ENCODE measurements at places on chromosomes 3 and 15. TPM values are rescaled to one million over a fixed set of nuclear protein-coding genes. Genes with fewer than 3 reads are reported as not detected.
A peak's percentile ranks its signal among the peaks of the same experiment; 100 is the strongest.

IQCF5 gene
- total RNA-seq: not detected

GOLGA8F gene
- not detected for total RNA-seq

DLL4 gene
- total RNA-seq: 9.8 TPM

SCAMP5 gene
- total RNA-seq: 7.5 TPM

RASGRF1 gene
- total RNA-seq: 1.0 TPM

MOBP gene
- total RNA-seq: 0.20 TPM

LEKR1 gene
- total RNA-seq: 0.70 TPM

DNA sequence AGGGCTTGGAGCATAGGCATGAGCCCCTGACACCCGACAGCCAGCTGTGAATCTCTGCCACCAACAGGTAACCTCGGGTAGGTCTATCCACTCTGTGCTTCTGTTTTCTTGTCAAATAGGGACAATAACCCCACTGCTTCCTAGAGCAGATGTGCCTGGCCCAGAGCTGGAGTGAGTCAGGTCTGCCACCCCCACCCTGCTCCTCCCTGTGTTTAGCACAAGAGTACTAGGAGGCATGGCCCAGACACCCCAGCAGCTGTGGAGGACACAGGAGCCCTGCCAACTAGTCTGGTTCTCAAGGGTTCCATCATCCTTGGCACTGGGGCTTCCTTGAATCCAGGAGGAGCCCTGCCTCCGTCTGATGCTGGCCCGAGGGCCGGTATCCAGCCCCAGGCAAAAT lies 33.7 kb upstream of the TMEM115 start:
- H3K36me3 ChIP-seq: no peaks in the 10 kb centered on the region
- H3K4me3 ChIP-seq: no peak overlapping the region
- H3K4me1 ChIP-seq: no peaks in the 10 kb centered on the region
- no peaks in the 10 kb centered on the region for H3K27me3 ChIP-seq
- H3K27ac ChIP-seq: peak overlapping the region; percentile 16

GRCh38 chr15:38325648-38325990 lies 73.0 kb downstream of the SPRED1 start:
- H3K4me1 ChIP-seq: no peaks in the 10 kb centered on the region
- H3K4me3 ChIP-seq: no peak overlapping the region
- no peaks in the 10 kb centered on the region for H3K27me3 ChIP-seq
- DNase-seq: no peak
- peaks cover 18% of the 10 kb centered on the region for H3K36me3 ChIP-seq
- no peak overlapping the region for H3K27ac ChIP-seq

GRCh38 chr3:37443363-37444035 lies 269.1 kb upstream of the LRRFIP2 start:
- H3K4me1 ChIP-seq: no peaks in the 10 kb centered on the region
- no peak overlapping the region for H3K4me3 ChIP-seq
- no peaks in the 10 kb centered on the region for H3K27me3 ChIP-seq
- no peak for DNase-seq
- H3K27ac ChIP-seq: no peak overlapping the region
- H3K36me3 ChIP-seq: no peaks in the 10 kb centered on the region

- H3K4me3 ChIP-seq: no peak overlapping the region
- H3K4me1 ChIP-seq: peaks cover 16% of the 10 kb centered on the region
- no peak overlapping the region for H3K27ac ChIP-seq
- no peaks in the 10 kb centered on the region for H3K27me3 ChIP-seq
Measured at GRCh38 chr3:108602935-108603294, 13.4 kb downstream of the DZIP3 start.

GRCh38 chr3:11167590-11167989 lies 13.3 kb downstream of the HRH1 start:
- no peaks in the 10 kb centered on the region for H3K27me3 ChIP-seq
- no peaks in the 10 kb centered on the region for H3K36me3 ChIP-seq
- no peak overlapping the region for H3K4me3 ChIP-seq
- H3K4me1 ChIP-seq: peaks cover 10% of the 10 kb centered on the region
- no peak for DNase-seq

DNA sequence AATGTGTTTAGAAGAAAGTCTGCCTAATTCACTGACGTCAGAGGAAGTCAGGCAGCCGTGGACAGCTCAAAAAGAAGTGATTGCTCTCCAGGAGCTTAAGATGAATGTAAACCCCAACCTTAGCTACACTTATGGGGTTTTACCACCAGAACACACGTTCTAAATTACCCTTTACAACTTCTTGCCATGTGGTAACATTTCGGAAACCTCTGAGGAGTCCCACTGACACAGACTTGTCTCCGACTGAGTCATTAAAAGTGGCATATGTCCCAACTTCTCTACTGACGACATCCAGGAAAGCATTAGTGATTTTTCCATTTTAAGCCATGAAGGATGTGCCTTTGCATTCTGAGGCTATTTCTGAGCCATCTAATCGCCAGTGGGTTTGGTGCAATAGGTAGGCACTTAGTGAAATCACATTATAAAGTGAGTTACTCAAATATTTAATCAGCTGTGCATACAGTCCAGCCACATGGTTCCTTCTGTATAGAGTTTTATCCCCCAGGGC lies 32.4 kb downstream of the C2CD4A start:
- no peaks in the 10 kb centered on the region for H3K36me3 ChIP-seq
- no peak overlapping the region for H3K27ac ChIP-seq
- H3K4me1 ChIP-seq: no peaks in the 10 kb centered on the region
- no peaks in the 10 kb centered on the region for H3K27me3 ChIP-seq
- no peak for DNase-seq

DNA sequence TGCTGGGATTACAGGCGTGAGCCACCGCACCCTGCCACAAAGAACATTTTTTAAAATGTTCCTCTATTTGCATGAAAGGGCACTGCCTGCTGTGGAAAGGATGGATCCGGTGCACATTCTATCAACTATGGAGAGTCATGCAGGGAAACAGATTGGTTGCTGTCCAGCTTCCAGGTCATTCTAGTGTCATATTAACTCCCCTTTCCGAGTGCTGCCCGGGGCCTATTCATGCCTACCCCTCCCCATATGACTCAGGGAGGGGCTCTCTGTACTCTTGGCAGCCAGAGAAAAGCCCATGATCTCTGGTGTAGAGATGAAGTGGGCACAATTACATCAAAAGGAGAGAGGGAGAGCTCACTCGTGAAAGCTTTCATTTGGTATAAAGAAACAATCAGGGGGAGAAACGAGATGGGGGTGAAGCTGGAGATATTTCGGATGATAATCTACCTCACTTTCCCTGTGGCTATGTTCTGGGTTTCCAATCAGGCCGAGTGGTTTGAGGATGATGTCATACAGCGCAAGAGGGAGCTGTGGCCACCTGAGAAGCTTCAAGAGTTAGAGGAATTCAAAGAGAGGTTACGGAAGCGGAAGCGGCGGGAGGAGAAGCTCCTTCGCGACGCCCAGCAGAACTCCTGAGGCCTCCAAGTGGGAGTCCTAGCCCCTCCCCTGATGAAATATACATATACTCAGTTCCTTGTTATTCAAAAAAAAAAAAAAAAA lies 16.1 kb upstream of the AHSG start:
- H3K27ac ChIP-seq: no peak overlapping the region
- H3K36me3 ChIP-seq: no peaks in the 10 kb centered on the region
- no peaks in the 10 kb centered on the region for H3K27me3 ChIP-seq
- no peaks in the 10 kb centered on the region for H3K4me1 ChIP-seq
- no peak overlapping the region for H3K4me3 ChIP-seq

GRCh38 chr3:186340204-186340603 lies 21.8 kb downstream of the DGKG start:
- no peak for DNase-seq
- no peak overlapping the region for H3K27ac ChIP-seq
- H3K36me3 ChIP-seq: no peaks in the 10 kb centered on the region
- H3K4me3 ChIP-seq: no peak overlapping the region

DNA sequence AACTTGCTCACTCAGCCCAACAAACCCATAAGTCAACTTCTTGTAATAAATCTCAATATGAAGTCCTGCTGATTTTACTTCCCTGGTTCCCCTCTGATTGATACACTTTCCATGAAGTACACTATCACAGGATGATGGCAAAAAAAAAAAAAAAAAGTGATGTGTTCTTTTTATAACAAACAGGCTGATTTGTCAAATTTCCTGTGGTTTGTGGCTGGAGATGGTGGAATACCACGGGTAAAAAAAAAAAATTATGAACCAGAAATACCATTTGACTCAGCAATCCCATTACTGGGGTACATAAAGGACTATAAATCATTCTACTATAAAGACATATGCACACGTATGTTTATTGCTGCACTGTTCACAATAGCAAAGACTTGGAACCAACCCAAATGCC lies 10.7 kb upstream of the SERPINI2 start:
- H3K4me3 ChIP-seq: no peak overlapping the region
- H3K36me3 ChIP-seq: no peaks in the 10 kb centered on the region
- DNase-seq: no peak

GRCh38 chr3:15428539-15428938 lies 1.1 kb downstream of the EAF1 start:
- DNase-seq: no peak
- H3K4me3 ChIP-seq: peak overlapping the region; percentile 96
- H3K27ac ChIP-seq: peak overlapping the region; percentile 83
- no peaks in the 10 kb centered on the region for H3K27me3 ChIP-seq

- H3K27me3 ChIP-seq: no peaks in the 10 kb centered on the region
- no peaks in the 10 kb centered on the region for H3K4me1 ChIP-seq
- H3K27ac ChIP-seq: no peak overlapping the region
- DNase-seq: peak; percentile 46
- no peak overlapping the region for H3K4me3 ChIP-seq
Measured at GRCh38 chr3:10553591-10554235, 48.3 kb upstream of the ATP2B2 start.

GRCh38 chr15:60695713-60696522 lies 217.0 kb upstream of the ICE2 start:
- no peak overlapping the region for H3K4me3 ChIP-seq
- no peak for DNase-seq
- H3K27me3 ChIP-seq: no peaks in the 10 kb centered on the region
- no peaks in the 10 kb centered on the region for H3K36me3 ChIP-seq

GRCh38 chr15:60424006-60424405 lies 26.2 kb upstream of the ANXA2 start:
- peaks cover 14% of the 10 kb centered on the region for H3K36me3 ChIP-seq
- no peak for DNase-seq
- H3K4me3 ChIP-seq: no peak overlapping the region
- no peaks in the 10 kb centered on the region for H3K4me1 ChIP-seq
- H3K27ac ChIP-seq: no peak overlapping the region
- no peaks in the 10 kb centered on the region for H3K27me3 ChIP-seq

DNA sequence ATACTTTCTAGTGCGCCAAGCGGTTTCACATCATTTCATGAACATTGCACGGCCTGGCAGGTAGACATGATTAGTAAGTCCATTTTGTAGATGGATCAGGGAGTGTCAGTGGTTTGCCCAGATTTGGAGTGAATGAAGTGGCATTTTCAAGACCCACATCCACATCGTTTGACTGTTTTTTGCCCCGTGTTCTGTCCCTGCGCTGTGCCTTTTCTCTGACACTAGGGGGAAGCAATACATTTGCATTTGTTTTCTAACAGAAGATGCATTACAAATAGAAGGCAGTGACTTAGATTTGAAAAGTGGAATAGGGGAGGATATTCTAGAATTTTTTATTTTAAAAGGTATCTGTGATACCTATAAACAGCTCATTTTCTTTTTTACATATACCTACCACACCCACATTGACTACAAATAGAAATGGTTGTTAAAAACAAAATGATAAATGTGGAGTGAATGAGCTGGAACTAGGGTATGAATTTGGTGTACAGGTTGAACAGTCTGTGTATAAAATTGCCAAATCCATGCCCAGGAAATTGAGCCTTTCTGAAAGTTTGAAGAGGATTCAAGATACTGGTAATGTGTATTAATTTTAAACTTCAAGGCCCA lies 98.0 kb downstream of the USP13 start:
- H3K4me3 ChIP-seq: no peak overlapping the region
- no peak for DNase-seq
- H3K27me3 ChIP-seq: no peaks in the 10 kb centered on the region
- H3K4me1 ChIP-seq: no peaks in the 10 kb centered on the region
- peaks cover 11% of the 10 kb centered on the region for H3K36me3 ChIP-seq
- H3K27ac ChIP-seq: no peak overlapping the region
